ENCODE measurements at places on chromosomes 4 and X.

- no peak for DNase-seq
These were observed 190.6 kb downstream of the PTTG2 start for GRCh38 chr4:38150766-38151165.

- no peak for DNase-seq
These were observed 24.8 kb downstream of the ELF2 start for GRCh38 chr4:139152249-139152648.

DNA sequence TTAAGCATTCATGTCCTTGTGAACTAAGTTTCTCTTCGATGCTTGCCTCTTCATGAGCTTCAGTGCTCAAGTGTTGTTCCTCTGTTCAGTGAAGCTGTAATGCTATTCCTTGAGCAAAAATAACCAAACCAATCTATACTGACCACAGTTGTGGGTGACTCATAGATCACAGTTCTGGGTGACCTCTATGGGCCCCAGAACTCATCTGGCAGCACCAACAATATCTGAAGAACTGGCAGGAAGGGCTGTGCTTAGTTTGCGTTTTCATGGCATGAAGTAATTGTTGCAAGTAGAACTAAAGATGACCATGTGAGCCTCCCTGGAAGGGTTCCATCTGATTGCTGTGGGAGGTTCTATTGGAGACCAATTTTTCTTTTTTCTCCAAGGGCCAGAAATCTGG lies 106.2 kb downstream of the CCNG2 start:
- DNase-seq: no peak

- no peak for DNase-seq
These were observed 155.8 kb upstream of the HAND2 start for GRCh38 chr4:173685831-173686210.

- no peak for DNase-seq
These were observed 7.6 kb upstream of the PCDH19 start for GRCh38 chrX:100417681-100418080.

DNA sequence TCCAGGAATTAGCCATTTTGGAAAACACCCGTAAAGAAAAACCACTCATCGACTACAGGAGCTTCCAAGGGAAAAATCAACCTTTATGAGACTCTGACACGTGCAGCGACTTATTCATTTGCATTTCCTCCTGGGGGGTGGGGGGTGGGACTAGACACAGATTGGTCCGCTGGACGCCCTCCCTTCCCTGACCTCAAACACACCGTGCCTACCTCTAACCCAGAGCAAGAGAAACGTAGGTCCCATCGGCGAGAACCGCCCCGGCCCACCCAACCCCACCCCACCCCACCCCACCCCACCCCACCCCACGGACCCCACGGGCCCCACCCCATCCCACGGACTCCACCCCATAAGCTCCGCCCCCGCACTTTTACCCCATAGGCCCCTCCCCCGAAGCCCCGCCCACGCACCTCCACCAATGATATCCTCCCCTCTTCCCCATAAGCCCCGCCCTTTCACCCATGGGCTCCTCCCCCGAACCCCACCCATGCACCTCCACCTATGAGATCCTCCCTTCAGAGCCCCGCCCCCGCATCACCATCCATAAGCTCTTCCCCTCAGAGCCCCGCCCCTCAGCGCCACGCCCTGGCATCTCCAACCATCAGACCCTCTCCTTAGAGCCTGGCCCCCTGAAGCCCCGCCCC lies 1.1 kb downstream of the GTPBP6 start:
- peak; percentile 35 for DNase-seq

- no peak for DNase-seq
These were observed 74.3 kb downstream of the CAMK2D start for GRCh38 chr4:113687067-113687718.

GRCh38 chr4:38084877-38085711 lies 124.9 kb downstream of the PTTG2 start:
- DNase-seq: no peak
